ENCODE measurements at places on chromosomes 12 and 14. TPM values are rescaled to one million over a fixed set of nuclear protein-coding genes. Genes with fewer than 3 reads are reported as not detected.
A peak's percentile ranks its signal among the peaks of the same experiment; 100 is the strongest.

OTOGL gene
- 0.16 TPM for total RNA-seq

RPL41 gene
- total RNA-seq, result 4,429 TPM

ITGB7 gene
- 2.9 TPM for total RNA-seq

TAC3 gene
- not detected for total RNA-seq

FAM90A1 gene
- not detected for total RNA-seq

MBIP gene
- total RNA-seq, result 33.1 TPM

OR10AD1 gene
- total RNA-seq, result not detected

TRHDE gene
- 0.98 TPM for total RNA-seq

LRRC43 gene
- total RNA-seq, result 2.3 TPM

STK38L gene
- total RNA-seq, result 37.9 TPM

COQ10A gene
- total RNA-seq, result 23.7 TPM

GPR68 gene
- total RNA-seq, result 0.66 TPM

ASB2 gene
- 1.3 TPM for total RNA-seq

- no peak for DNase-seq
- H3K4me3 ChIP-seq, result no peak overlapping the region
- no peaks in the 10 kb centered on the region for H3K4me1 ChIP-seq
- H3K27ac ChIP-seq, result no peak overlapping the region
Observed at GRCh38 chr12:22974865-22975264, 349.9 kb downstream of the ETNK1 start.

- H3K27ac ChIP-seq, result peak overlapping the region; percentile 52
- H3K4me3 ChIP-seq, result no peak overlapping the region
- H3K36me3 ChIP-seq, result no peaks in the 10 kb centered on the region
- no peaks in the 10 kb centered on the region for H3K27me3 ChIP-seq
- no peak for DNase-seq
Observed at GRCh38 chr12:93173178-93173957, 204.4 kb upstream of the NUDT4 start.

GRCh38 chr14:24804552-24805212 lies 170.7 kb upstream of the GZMB start:
- no peak overlapping the region for H3K27ac ChIP-seq
- no peaks in the 10 kb centered on the region for H3K4me1 ChIP-seq
- no peak overlapping the region for H3K4me3 ChIP-seq
- no peak for DNase-seq
- no peaks in the 10 kb centered on the region for H3K36me3 ChIP-seq

DNA sequence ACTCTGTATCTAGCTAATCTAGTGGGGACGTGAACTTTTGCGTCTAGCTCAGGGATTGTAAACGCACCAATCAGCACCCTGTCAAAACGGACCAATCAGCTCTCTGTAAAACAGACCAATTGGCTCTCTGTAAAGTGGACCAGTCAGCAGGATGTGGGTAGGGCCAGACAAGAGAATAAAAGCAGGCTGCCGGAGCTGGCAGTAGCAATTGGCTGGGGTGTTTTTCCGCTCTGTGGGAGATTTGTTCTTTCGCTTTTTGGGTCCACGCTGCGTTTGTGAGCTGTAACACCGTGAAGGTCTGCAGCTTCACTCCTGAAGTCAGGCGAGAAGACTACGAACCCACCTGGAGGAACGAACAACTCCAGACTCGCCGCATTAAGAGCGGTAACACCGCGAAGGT lies 76.5 kb downstream of the SPRING1 start:
- DNase-seq, result no peak
- no peaks in the 10 kb centered on the region for H3K27me3 ChIP-seq
- H3K4me3 ChIP-seq, result no peak overlapping the region
- no peaks in the 10 kb centered on the region for H3K4me1 ChIP-seq
- H3K36me3 ChIP-seq, result no peaks in the 10 kb centered on the region

DNA sequence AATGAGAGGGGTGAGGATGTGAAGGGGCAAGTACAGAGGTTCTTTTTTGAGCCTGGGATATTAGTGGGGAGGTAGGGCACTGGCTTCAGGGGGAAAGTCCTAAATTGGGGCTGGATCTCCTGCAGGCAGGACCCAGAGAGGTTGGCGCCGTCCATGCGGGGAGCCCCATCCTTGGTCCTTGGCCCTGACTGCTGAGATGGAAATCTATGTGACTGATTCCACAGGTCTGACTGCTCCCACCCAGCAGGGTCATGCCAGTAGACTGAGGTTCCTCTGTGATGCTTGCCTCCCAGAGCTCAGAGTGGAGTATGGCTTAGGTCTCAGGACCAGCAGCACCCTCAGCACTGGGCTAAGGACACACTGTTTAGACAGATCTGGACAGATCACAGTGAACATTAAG lies 988.6 kb upstream of the TMEM132C start:
- no peaks in the 10 kb centered on the region for H3K4me1 ChIP-seq
- no peak for DNase-seq
- no peak overlapping the region for H3K4me3 ChIP-seq

DNA sequence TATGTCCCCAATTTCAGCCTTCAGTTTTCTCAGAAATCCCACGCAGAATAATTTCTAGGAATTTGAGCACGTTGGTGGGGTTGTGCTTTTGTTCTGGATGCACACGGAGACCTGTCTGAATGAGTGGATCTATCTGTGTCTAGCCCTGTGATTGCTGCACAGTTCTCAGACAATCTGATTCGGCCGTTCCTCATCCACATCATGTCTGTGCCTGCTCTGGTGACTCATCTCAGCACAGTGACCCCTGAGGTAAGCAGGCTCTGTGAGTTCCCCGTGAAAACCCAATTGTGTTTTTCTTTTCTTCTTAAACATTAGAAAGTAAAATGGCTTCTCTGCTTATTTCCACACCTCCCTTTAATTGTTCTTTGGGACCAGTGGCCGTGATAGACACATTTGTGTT lies 20.2 kb downstream of the UBE3B start:
- no peak overlapping the region for H3K4me3 ChIP-seq
- DNase-seq, result no peak
- no peaks in the 10 kb centered on the region for H3K4me1 ChIP-seq
- no peaks in the 10 kb centered on the region for H3K27me3 ChIP-seq

DNA sequence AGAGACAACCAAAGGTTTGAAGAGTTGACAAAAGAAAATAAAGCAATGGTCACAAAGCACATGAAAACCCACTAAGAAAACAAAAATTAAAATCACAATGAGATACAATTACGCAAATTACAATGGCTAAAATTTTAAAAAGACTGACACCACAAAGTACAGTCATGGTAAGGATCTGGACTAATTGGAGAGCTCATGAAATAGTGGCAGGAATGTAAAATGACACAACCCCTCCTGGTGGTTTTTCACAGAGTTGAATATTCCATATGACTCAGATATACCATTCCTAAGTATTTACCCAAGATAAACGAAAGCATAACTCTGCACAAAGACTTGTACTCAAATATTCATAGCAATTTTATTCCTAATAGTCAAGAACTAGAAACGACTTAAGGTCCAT lies 65.9 kb downstream of the NOVA1 start:
- H3K36me3 ChIP-seq, result no peaks in the 10 kb centered on the region
- DNase-seq, result no peak
- no peaks in the 10 kb centered on the region for H3K4me1 ChIP-seq
- H3K27me3 ChIP-seq, result no peaks in the 10 kb centered on the region

GRCh38 chr14:48289701-48290100 lies 614.3 kb upstream of the MDGA2 start:
- no peaks in the 10 kb centered on the region for H3K4me1 ChIP-seq
- H3K27ac ChIP-seq, result no peak overlapping the region
- H3K27me3 ChIP-seq, result no peaks in the 10 kb centered on the region
- H3K4me3 ChIP-seq, result no peak overlapping the region
- DNase-seq, result no peak
- no peaks in the 10 kb centered on the region for H3K36me3 ChIP-seq

DNA sequence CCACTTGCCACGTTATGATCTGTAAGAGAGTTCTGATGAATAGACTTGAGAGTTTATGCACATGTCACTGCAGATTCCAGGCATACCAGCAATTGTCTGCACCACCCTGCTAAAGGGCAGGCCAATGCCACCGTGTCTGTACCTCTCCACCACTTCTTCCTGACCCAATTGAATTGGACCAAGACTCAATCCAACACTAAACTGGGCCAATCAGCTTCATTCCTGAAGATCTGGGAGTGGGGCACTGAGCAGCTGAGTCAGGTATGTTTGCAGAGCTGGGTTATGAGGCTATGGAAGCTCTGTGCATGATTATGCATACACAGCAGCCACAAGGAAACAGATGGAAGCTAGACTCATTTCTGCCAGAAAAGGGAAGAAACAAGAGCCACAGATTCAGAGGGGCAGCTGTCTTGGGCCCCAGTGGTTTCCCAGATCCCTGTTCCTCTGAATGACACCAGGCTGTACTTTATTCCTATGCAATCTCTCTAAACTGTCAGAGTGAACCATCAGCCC lies 28.0 kb downstream of the DAO start:
- DNase-seq, result no peak
- no peaks in the 10 kb centered on the region for H3K36me3 ChIP-seq
- H3K27me3 ChIP-seq, result no peaks in the 10 kb centered on the region
- H3K27ac ChIP-seq, result no peak overlapping the region
- H3K4me1 ChIP-seq, result peaks cover 6% of the 10 kb centered on the region

DNA sequence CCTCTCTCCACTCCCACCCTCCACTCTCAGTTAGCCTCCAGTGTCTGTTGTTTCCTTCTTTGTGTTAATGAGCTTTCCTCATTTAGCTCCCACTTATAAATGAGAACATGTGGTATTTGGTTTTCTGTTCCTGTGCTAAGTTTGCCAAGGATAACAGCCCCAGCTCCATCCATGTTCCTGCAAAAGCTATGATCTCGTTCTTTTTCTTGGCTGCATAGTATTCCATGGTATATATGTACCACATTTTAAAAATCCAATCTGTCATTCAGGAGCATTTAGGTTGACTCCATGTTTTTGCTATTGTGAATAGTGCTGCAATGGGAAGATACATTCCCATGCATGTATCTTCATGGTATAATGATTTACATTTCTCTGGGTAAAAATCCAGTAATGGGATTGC lies 2.8 kb upstream of the WASHC4 start:
- no peak overlapping the region for H3K4me3 ChIP-seq
- no peak overlapping the region for H3K27ac ChIP-seq
- no peak for DNase-seq
- no peaks in the 10 kb centered on the region for H3K36me3 ChIP-seq

- H3K27me3 ChIP-seq, result no peaks in the 10 kb centered on the region
- H3K4me1 ChIP-seq, result no peaks in the 10 kb centered on the region
- no peak for DNase-seq
- H3K36me3 ChIP-seq, result no peaks in the 10 kb centered on the region
- no peak overlapping the region for H3K27ac ChIP-seq
Observed at GRCh38 chr12:54161481-54162437, 27.0 kb downstream of the SMUG1 start.

GRCh38 chr14:28375295-28375694 lies 391.3 kb upstream of the FOXG1 start:
- no peak for DNase-seq
- H3K36me3 ChIP-seq, result no peaks in the 10 kb centered on the region
- H3K27me3 ChIP-seq, result no peaks in the 10 kb centered on the region
- no peak overlapping the region for H3K4me3 ChIP-seq
- H3K27ac ChIP-seq, result no peak overlapping the region
- no peaks in the 10 kb centered on the region for H3K4me1 ChIP-seq

DNA sequence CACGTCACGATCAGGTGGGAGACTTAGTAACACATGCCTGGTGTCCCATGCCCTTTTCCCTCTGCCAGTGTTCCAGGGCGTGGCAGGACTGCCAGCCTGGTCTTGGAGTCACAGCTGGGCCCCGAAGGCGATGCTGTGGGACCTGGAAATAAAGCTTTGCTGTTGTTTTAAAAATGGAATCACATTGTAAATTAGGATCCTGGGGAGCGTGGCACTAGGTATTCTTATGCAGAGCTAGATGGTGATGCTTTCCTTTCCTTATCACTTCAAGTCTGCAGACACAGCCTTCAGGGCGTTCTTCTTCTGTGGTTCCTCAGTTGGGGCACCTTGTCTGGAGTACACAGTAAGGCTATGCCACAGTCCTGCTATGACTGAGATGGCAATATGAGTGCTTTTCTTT lies 64.6 kb downstream of the BICD1 start:
- H3K4me1 ChIP-seq, result no peaks in the 10 kb centered on the region
- DNase-seq, result no peak
- no peak overlapping the region for H3K27ac ChIP-seq
- H3K36me3 ChIP-seq, result no peaks in the 10 kb centered on the region
- H3K4me3 ChIP-seq, result no peak overlapping the region

GRCh38 chr14:96060186-96060933 lies 21.2 kb downstream of the C14orf132 start:
- no peak for DNase-seq
- H3K4me3 ChIP-seq, result no peak overlapping the region
- H3K27me3 ChIP-seq, result no peaks in the 10 kb centered on the region
- H3K27ac ChIP-seq, result no peak overlapping the region
- no peaks in the 10 kb centered on the region for H3K36me3 ChIP-seq

- H3K4me3 ChIP-seq, result peak overlapping the region; percentile 23
- no peaks in the 10 kb centered on the region for H3K4me1 ChIP-seq
- no peak overlapping the region for H3K27ac ChIP-seq
- DNase-seq, result no peak
Observed at GRCh38 chr12:51863363-51863932, 14.9 kb upstream of the FIGNL2 start.

GRCh38 chr14:105182296-105183020 lies 1.3 kb upstream of the NUDT14 start:
- no peaks in the 10 kb centered on the region for H3K36me3 ChIP-seq
- H3K27ac ChIP-seq, result no peak overlapping the region
- no peak for DNase-seq
- H3K27me3 ChIP-seq, result no peaks in the 10 kb centered on the region
- H3K4me3 ChIP-seq, result no peak overlapping the region

GRCh38 chr12:109815757-109816617 lies 17.2 kb downstream of the TRPV4 start:
- H3K27ac ChIP-seq, result no peak overlapping the region
- no peaks in the 10 kb centered on the region for H3K4me1 ChIP-seq
- no peaks in the 10 kb centered on the region for H3K36me3 ChIP-seq
- DNase-seq, result no peak
- H3K27me3 ChIP-seq, result no peaks in the 10 kb centered on the region

- H3K4me1 ChIP-seq, result no peaks in the 10 kb centered on the region
- no peak overlapping the region for H3K27ac ChIP-seq
- no peaks in the 10 kb centered on the region for H3K27me3 ChIP-seq
- no peak overlapping the region for H3K4me3 ChIP-seq
Observed at GRCh38 chr12:108526482-108527165, 11.5 kb downstream of the FICD start.

GRCh38 chr12:65533177-65533883 lies 254.8 kb downstream of the MSRB3 start:
- H3K4me1 ChIP-seq, result no peaks in the 10 kb centered on the region
- no peak for DNase-seq
- no peak overlapping the region for H3K4me3 ChIP-seq
- no peaks in the 10 kb centered on the region for H3K27me3 ChIP-seq
- H3K36me3 ChIP-seq, result no peaks in the 10 kb centered on the region

GRCh38 chr12:92859650-92860386 lies 69.3 kb downstream of the EEA1 start:
- no peaks in the 10 kb centered on the region for H3K36me3 ChIP-seq
- DNase-seq, result no peak
- no peak overlapping the region for H3K27ac ChIP-seq

- H3K4me3 ChIP-seq, result no peak overlapping the region
- H3K27me3 ChIP-seq, result no peaks in the 10 kb centered on the region
- H3K27ac ChIP-seq, result peak overlapping the region; percentile 56
- H3K4me1 ChIP-seq, result no peaks in the 10 kb centered on the region
- no peak for DNase-seq
Observed at GRCh38 chr14:95003099-95003960, 154.0 kb downstream of the DICER1 start.

Data from breast epithelium (tissue), 4 donors.